ENCODE measurements at places on chromosomes 11 and 22. TPM values are rescaled to one million over a fixed set of nuclear protein-coding genes. Genes with fewer than 3 reads are reported as not detected.

CRYBA4 gene
- not detected for total RNA-seq

CLCF1 gene
- 0.79 TPM for total RNA-seq

MMP12 gene
- total RNA-seq, result not detected

NKAPD1 gene
- 20.8 TPM for total RNA-seq

POTEH gene
- total RNA-seq, result not detected

TRIM29 gene
- not detected for total RNA-seq

MS4A15 gene
- not detected for total RNA-seq

CALCA gene
- not detected for total RNA-seq

UBQLN3 gene
- not detected for total RNA-seq

All from activated CD8-positive, alpha-beta T cell treated with anti-CD3 and anti-CD28 coated beads for 36 hours (primary cell).